ENCODE measurements at places on chromosomes 11 and 22.

DNA sequence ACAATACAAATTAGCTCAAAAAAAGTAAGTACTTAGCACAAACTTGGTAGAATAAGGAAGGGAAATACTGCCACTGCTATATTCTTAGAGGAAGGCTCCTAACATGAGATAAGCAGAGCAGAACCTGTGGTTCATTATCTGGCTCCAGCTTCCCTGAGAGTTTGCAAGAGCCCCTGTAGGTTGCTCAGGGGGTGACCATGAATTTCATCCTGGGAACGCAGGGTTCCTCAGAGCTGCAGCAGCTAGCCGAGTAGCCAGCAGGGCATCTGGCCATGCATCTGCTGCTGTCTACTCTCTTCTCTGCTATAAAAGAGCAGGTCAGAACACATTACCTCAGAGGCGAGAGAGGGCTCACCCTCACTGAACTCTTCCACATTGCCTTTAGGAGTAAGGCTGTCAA, 67.3 kb downstream of the TRPC6 start:
- DNase-seq = no peak

DNA sequence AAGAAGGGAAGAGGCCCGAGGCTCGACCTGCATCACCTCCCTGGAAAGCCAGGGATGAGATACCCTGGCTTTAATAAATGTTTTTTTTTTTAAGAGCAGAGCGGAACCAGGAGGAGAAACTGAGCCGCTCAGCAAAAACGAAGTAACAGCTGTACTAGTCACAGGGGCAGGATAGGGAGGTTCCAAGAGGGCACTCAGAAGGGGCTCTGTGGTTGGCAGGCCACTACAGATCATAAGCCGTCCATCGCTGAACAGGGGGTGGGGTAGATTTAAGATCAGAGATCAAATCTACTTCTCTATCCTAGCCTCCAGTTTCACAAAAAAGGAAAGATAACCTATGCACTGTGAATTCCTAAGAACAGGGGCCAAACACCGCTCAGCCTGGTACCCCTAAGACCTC, 625 bp downstream of the EIF3D start:
- DNase-seq = no peak

- no peak for DNase-seq
Measured at GRCh38 chr11:115304774-115305472, 199.3 kb downstream of the CADM1 start.

GRCh38 chr11:114280696-114281095, 15.5 kb upstream of the NNMT start:
- DNase-seq = peak; percentile 31

- no peak for DNase-seq
Measured at GRCh38 chr22:27778294-27779090, 23.1 kb downstream of the MN1 start.

DNA sequence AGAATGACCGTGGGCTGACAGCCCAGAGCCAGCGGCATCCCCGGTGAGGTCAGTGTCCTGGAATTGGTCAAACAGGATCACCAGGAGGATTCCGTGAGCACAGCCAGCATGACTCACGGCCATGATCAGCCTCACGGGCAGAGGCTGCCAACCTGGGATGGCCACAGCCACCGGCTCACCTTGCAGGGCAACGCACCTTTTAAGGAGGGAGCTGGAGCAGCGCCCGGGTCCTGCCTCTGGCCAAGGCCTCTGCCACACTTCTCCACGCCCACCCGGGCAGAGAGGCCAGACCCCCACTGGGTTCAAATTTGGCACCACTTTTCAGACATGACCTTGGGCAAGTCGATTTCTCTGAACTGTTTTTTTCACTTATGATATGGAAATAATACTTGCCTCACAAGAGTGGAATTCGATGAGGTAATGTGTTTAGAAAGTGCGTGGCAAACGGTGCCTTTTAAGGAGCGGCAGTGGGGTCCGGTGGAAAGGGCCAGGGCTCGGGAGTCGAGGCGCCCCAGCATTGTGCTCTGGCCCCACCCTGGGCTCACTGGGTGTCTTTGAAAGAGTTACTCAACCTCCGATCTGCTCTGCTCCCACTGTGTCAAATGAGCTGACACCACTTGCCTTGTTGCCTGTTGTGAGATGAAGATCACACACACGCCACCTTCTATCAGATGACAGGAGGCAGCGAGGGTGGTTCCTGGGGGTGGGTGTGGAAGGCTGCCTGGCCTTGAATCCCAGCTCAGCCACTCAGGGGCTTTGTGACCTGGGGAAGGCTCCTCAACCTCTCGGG, 16.0 kb downstream of the TXN2 start:
- DNase-seq = no peak

DNA sequence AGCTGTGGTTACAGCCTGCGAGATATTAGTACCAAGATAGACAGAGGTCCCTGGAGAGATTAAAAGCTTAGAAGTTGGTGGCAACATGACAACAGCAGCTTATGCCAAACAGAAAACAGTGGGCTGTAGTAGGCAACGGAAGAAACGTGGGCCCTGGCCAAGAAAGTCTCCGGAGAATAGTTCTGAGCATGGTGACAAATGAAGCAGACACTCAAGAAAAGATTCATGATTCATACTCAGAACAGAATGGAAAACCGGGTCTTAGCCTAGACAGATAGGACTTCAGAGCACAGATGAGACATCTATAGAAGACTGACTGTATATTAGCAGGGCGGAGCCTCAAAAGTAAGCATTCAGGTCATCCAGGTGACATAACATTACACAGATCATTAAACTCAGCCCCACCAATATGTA, 727.4 kb downstream of the ETS1 start:
- no peak for DNase-seq

DNA sequence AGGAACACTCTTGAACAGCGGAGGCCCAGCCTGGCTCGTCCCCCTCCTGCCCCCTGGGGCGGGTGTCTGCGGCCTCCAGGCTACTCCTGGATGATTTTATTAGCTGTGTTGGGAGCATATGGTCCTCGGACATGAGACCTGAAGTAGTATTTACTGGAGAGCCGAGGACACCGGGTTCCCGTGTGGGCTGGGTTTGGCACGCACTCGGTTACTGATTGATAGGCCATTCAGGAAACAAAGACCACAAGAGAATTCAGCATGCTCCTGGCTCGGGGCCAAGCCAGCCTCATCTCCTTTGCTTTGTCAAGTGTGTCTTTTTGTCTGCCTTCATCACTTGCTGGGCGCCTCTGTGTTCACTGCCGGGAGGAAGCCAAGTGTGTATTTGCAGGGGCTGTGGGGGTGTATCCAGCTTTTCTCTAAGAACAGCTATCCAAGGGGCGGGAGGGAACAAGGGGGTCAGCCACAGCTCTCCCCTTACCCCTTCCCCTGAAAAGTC, 9.7 kb downstream of the FXYD2 start:
- DNase-seq = peak; percentile 95

- DNase-seq = no peak
Measured at GRCh38 chr11:40716344-40717130, 742.9 kb downstream of the LRRC4C start.

Data from CD4-positive, alpha-beta T cell treated with Interleukin-6 for 4 hours (primary cell).